ENCODE measurements at places on chromosomes 2 and 18.

- no peak for DNase-seq
Measured at GRCh38 chr2:219261024-219261855, 7.5 kb upstream of the TUBA4A start.

GRCh38 chr18:22831441-22831904, 101.7 kb upstream of the RBBP8 start:
- no peak for DNase-seq

DNA sequence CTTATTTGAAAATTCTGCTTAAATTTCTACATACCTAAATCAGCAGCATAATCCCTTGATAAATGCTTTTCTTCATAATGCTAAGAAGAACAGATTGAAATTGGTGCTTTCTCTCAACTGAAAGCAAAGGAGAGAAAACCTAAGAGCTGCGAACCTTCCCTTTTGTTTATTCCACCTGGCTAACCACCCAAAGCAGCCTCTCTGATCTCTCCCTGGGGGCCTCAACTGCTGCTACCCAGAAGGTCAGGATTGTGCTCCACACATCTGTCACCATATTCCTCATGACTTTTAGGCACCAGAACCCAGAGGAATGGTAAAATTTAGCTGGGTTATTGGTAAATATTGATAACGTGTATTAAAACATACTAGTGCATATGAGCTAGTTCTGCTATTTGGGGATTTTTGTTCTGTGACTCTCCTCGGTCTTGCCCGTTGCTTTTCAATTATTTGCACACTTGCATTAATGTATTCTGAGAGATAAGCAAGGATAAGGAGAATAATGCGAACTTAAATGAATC, 334.1 kb downstream of the RIT2 start:
- no peak for DNase-seq

- DNase-seq = no peak
Measured at GRCh38 chr2:144349674-144350073, 170.2 kb downstream of the ZEB2 start.

DNA sequence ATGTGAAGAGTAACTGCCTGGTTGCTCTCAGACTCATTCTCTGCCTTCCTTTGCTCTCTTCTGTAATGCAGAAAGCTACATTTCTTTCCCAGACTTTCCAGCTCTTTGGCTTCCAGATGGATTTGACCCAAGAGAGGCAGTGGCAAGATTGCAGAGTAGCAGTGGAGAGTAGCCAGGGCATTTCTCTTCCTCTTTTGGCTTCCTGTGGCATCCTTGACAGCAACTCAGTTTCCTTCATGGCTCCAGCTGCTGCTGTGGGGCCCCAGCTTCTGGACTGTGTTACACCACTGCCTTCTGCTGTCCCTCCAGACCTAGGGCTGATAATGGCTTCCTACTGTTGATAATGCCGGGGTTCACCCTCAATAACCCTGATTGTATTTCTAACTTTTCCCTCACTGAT, 469.4 kb upstream of the SPRED2 start:
- no peak for DNase-seq

DNA sequence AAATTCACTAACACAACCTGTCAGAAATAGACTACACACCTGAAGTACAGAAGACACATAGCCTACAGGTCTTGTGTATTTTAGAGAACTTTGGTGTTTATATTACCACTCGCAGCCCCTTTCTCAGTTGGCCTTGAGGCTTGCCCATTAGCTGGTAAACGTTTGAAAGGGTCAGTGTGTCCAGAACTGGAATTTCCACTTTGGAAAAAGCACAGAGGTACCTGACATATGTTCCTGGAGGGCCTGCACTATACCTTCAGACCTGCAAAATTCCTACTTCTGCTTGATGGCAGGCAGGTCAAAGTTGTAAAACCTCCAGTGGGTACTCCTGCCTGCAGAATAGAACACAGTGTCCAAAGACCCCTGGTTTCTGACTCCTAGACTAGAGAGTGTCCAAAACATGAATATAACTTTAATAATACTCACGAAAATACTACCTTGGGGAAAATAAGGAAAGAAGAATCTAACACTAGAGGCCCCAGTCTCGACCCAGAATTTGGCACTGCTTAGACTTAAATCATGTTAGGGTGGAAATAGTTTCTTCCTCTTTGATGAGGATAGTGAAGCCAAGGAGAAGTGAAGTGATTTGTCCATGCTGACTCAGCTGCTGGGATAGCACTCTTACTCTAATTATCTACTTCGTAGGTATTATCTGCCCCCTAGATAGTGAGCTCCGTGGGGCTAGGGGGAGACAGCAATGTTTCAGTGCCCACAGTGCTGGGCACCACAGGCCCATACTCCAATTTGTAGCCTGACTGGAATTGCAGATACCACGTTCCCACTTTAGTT, 2.8 kb downstream of the KCTD1 start:
- no peak for DNase-seq

DNA sequence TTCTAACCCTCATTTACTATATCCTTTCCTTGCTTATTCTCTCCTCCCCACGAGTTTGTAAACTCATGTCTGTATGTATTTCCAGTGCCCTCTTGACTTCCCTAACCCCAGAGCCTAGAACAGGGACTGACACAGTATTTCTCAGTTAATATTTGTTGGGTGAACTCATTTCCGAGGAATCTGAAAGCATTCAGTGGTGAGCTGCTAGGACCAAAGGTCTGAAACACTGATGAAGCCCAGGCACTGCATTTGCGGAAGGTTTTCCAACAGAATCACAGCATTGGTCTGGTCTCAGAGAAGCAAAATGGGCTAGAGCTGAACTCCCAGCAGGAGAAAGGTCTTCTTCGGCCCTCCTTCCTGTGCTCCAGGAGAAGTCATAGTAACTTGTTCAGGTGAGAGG, 56.8 kb downstream of the SOX11 start:
- no peak for DNase-seq

GRCh38 chr2:138084206-138084605, 119.9 kb downstream of the HNMT start:
- no peak for DNase-seq

DNA sequence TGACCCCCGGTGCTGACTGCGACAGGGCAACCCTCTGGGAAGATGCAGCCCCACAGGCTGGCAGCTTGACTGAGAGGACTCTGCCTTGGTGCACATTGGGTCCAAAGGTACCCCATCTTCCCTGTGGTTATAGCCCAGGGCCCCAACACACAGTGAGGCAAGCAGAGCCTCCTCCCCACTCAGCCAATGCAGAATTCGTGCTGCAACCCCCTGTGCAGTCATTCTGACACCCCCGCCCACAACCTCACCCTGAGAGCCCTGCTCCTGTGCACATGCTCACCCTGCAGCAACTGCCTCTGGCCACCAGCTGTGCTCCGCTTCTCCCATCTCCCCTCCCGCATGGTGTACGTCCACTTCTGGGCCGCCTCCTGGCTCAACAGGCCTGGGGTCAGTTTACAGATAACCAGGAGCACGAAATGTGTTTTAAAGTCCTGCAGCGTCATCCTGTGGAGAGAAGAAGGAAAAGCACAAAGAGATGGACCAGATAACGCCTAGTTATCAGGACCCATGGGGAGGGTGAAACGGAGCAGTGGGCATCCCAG, 24.4 kb downstream of the CAPN14 start:
- DNase-seq = no peak

GRCh38 chr2:167706800-167707199, 540.6 kb downstream of the STK39 start:
- no peak for DNase-seq

DNA sequence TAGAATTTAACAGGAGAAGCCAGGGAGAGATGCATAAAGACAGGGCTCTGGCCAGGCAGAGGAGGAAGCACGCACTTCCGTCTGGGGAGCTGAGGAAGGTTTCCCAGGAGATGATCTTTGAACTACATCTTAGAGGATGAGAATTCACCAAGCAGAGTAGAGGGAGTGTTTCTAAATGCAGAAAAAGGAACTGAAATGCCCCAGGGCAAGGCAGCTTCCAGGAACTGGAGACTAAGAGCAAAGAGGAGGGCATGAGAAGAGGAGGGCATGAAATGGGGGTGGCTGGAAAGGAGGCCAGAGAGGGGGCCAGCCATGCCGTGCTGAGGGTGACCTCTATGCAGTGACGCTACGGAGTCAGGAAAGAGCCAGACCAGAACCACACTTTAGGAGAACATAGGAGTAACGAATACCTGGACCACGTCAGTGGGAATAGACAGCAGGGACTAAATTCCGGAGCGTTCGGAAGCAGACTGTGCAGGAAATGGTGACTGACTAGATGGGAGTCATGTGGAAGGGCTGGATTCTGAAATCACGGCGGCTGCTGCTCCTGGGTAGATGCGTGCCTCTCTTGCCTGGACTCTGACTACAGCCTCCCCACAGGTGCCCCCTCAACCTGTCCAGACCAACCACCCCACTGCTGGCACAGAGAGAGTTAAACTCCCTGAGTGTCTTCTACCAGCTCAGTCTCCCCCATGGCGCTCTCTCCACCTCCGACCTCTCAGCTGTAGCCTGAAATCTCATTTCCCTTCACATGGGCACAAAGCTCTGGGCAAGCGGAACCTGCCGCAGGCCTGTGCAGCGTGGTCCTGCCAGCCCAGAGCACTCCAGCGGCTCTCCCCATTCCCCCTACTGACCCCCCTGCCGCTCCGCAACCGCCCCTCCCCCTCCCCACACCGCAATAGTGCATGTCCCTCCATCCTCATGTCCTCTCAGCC, 87.0 kb upstream of the RTN4 start:
- DNase-seq = no peak

GRCh38 chr18:55588870-55589595, 1.0 kb upstream of the TCF4 start:
- DNase-seq = no peak

DNA sequence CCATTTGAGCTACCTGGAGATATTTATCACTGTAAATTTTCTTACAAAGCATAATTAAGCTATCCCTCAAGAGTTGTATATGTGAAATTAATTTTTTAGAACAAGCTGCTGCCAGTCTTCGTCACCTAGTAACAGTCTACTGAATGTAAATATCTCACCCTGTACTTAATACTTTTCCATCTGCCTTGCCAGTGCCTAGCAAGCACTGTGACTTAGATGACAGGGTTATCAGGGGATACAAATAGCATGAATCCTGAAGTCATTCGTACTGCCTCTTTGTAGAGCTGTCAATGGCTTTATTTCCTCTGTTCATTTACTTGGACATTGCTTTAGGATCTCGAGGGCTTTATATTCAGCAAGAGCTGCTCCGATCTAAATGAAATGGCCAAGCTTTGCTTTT, 763.6 kb downstream of the ADCYAP1 start:
- DNase-seq = no peak

Data from GM12891 (cell line).